PC-3 (cell line): ENCODE measurements at places on chromosomes 2 and 18. TPM values are rescaled to one million over a fixed set of nuclear protein-coding genes. Genes with fewer than 3 reads are reported as not detected.

The MARCHF4 gene
- 1.9 and 3.7 TPM in 2 replicates for total RNA-seq

The CDK15 gene
- 2.4 TPM in 1 of 2 replicates, not detected in the other for total RNA-seq

The CPLX4 gene
- not detected in 2 replicates for total RNA-seq

The CAPN14 gene
- total RNA-seq = 0.35 TPM in 1 of 2 replicates, not detected in the other

The CPSF3 gene
- 42.6 and 60.1 TPM in 2 replicates for total RNA-seq

The LYG1 gene
- 0.58 and 1.5 TPM in 2 replicates for total RNA-seq

The G6PC2 gene
- not detected in 2 replicates for total RNA-seq

The L3MBTL4 gene
- total RNA-seq = 0.47 and 0.63 TPM in 2 replicates

The RMDN2 gene
- 2.4 and 2.6 TPM in 2 replicates for total RNA-seq
